ENCODE measurements at places on chromosomes 16 and 17.

DNA sequence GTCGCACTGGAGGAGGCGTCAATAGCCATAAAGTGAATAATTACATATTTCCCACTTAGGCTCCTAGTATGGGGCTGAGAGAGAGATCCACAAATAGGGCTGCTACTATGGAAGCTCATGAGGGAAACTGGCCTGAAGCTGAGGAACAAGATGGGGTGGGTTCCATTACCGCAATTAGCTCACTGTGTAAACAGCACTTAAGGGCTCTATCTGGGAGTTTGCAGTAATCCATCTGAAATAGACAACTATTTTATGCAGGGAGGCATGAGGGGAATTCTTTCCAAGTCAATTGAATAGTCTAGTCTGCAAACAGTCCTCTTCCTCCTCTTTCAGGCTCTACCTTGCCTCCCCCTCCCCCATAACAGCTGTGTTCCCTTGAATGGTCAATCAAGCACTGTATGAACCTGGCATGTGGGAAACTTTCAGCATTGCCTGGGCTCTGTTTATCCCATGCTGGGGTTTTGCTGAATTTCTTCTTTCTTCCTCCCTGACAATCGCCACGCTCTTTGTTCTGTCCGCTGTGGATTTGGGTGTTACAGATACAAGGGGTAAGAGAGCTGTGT, 56.1 kb upstream of the MAF start:
- no peak for DNase-seq

DNA sequence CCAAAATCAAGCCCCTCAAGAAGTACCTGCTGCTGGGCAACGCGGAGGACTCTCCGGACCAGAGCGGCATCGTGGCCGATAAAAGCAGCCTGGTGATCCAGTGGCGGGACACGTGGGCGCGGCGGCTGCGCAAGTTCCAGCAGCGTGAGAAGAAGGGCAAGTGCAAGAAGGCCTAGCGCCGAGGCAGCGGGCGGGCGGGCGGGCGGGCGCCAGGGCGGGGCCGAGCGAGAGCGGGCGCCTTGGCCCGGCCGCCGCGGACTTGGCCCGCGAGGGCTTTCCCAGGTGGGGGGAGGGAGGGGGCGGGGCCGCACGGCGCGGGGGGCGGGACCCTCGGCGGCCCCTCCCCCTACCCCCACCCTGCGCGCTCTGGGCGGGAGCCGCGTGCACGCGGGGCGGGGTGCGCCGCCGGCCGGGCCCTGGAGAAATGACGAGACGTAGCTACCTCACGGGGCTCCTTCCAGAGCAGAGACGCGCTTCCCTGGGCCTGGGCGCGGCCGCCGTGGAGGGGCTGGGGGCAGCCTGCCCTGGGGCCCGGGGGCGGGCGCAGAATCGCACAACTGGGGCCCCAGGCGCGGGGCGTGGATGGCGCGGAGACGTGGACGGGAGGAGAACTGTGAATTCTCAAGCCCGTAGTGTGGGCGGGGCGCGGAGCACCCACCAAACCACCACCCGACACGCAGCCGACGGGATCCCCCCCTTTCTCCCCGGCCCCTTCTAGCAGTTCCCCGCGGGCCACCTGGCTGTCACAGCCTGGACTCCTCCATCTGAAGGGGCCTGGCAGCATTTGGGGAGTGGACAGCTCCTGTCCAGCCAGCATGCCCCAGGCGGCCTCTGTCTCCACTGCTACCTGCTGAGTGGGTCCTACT, 218.7 kb downstream of the NTN1 start:
- peak; percentile 59 for DNase-seq

GRCh38 chr16:29821643-29822115, 1.4 kb downstream of the MVP start:
- DNase-seq = peak; percentile 80

GRCh38 chr17:41404024-41404671, 6.7 kb upstream of the KRT31 start:
- DNase-seq = peak; percentile 96

- peak; percentile 17 for DNase-seq
Measured at GRCh38 chr16:84044118-84044488, 1.5 kb upstream of the SLC38A8 start.

DNA sequence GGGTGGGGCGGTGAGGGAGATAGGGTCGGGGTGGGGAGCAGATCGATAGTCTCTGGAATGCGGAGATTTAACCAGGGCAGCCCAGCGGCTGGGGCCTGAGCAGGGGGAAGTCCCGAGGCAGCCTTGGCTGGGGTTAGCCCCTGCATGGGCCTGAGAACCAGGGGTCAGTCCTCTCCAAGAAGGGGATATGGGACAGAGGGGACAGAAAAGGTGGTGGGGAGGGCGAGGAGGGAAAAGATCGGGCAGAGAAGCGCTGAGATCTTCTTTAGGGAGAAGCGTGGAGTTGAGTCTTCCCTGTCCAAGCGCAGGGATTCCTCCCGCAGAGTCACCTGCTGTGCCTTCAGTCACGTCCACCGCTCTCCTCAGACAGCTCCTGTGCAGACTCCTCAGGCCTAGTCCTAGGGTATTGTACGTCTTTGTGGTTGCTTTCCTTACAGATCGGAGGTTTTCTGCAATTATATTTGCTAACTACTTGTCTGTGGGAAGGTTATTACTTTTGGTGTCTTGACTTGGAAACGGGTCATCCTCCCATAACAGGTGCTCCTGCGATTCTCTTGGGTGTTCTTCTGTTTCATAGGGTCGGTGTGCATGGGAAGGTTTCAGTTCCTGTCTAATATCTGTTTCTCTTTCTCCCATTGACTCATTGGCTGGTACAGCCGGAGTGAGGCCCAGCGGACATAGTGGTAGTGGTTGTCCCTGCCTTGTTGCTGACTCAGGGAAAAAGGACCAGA, 952 bp downstream of the CD300A start:
- DNase-seq = no peak

DNA sequence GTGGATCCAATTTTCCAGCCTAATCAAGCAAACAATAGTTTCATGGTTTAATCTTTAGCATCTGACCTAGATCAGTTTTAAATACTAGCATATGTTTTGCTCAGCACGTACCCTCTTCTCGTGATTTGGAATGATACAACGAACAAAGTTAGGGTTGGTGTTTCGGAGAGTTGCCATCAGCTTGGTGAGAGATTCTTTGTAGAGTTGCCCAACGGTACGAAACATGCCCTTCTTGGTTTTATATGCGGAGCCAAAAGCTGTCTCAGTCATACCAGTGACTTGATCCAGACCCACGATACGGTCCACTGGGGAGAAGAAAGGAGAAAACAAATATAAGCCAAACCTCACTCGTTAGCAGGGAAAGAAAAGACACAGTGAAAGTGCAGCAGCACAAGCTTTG, 85.3 kb downstream of the NDEL1 start:
- DNase-seq = no peak

GRCh38 chr17:76584427-76585032, 1.1 kb downstream of the ST6GALNAC2 start:
- DNase-seq = no peak

DNA sequence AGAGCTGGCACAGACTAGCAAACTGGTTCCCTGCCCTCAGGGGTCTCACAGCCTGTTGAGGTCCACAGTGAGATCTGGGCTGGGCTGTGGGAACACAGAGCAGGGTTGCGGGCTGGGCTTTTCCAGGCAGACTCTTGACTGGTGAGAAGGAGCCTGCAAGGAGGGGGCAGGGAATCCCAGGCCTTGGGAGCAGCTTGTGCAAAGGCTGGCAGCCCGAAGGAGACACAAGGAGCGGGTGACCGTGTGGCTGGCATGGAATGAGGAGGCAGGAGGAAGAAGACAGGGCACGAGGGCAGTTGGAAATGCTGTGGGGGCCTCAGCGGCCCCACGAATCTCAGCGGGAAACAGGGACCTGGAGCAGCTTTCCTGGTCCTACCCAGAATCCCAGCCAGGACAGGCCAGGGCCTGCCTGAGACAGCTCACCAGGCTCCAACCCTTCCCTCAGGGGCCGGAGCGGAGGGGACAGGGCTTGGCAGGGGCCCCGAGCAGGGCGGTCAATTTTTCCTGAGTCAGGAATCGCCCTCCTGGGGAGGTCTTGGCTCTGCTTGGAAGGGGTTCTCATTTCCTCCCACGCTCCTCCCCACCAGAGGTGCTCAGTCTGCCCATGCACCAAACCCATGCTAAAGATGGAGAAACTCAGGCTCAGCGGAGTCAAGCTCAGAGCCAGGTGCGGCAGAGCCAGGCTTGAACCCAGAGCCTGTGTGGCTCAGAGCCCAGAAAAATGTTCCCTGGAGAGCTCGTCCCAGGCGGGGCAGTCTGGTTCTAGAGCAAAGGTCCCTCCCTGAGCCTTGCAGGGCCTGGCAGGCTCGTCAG, 9.2 kb upstream of the SNN start:
- no peak for DNase-seq

- peak; percentile 91 for DNase-seq
Measured at GRCh38 chr16:57535680-57536305, 578 bp downstream of the CCDC102A start.

DNA sequence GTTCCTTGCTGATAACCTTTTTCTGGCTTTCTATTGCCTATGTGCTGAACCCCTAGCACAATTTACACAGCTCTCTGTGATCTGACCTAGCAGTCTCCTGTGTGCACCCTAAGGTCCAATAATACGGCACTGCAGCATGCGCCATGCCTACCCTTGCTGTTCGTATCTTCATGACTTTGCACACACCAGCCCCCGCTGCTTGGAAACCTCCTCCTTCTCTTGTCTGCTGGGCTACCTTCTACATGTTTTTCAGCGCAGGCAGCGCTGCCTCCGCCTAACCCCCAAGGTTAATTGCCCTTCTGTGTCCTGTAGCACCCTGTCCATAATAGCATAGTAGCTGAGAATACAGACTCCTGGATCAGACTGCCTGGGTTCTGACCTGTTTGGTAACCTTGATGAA, 1.4 kb downstream of the STARD3 start:
- DNase-seq = no peak

DNA sequence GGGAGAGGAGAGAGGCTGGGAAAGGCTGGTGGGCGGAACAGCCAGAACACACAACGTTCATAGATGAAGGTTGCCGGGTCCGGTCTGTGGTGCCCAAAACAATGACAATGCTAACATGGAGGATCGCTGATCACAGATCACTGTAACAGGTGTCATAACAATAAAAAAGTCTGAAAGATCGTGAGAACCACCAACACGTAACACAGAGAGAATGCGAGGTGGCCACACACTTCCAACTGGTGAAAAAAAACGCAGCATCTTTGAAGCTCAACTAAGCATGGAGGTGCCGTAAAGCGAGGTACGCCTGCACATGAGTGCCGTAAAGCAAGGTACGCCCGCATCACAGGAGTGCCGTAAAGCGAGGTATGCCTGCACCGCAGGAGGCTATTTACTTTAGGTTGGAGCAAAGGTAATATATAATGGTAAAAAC, 42.3 kb downstream of the ABR start:
- DNase-seq = no peak

DNA sequence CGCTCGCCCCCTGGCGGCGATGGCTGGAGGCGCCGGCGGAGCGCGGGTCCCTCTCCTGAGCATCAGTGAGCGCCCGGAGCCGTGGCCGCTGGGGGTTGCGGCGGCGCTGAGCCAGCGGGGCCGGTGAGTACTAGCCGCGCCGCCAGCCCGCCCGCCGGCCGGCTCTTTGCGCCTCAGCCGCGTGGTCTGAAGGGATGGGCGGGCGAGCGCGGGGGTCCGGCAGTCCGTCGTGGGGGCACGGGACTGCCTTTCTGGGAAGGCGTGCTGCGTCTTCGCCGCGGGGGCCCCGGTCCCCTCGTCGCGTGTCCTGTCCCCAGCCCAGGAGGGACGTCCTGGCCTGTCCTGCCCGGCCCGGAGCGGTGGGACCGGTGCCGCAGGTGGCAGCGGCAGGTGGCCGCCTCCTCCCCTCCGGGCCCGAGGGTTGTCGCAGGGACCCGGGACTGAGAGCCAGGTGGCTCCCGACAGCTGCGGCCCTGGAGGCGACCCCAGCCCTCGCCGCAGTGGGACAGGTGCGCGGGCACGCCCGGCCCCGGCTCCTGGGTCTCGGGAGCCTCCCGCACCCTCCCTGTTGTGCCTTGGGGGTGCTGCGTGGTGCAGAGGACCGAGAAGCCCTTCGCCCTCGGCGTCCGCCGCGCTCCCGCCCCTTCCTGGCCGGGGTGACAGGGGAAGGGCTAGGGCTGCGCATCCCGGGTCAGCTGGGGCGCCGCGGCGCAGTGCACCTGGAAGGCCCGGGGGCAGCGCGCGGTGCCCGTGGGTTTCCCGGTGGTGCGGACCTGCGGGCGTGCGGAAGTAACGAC, at the start of gene SPECC1:
Gene SPECC1, plus strand, starts transcription at position 58 of the 797 bp plus-strand sequence. CDS start 87,293 bp downstream, outside the sequence.
- peak; percentile 47 for DNase-seq

GRCh38 chr16:55284718-55285099, 39.3 kb upstream of the IRX6 start:
- no peak for DNase-seq

DNA sequence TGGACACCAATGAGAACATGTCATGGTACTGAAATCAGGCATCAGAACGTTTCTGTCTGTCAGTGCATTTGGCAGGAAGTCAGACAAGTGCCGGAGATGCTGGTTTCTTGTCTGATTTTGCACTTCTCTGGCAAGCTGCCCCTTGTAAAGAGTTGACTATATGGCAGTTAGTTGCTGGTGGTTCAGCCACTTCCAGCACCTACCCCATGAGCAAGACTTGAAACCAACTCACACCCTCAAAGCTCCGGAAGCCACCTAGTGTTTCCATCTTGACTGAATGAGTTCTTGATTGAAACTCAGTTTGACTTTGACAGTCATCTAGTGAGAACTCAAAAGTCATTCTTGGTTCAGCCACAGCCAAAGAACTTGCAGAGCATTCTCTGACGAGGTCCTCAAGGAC, 225.1 kb downstream of the SPECC1 start:
- DNase-seq = no peak

- no peak for DNase-seq
Measured at GRCh38 chr16:89949121-89949742, 677 bp downstream of the DEF8 start.

GRCh38 chr16:67773099-67773498, 33.3 kb downstream of the RANBP10 start:
- no peak for DNase-seq

GRCh38 chr16:13997933-13998332, 73.2 kb upstream of the MRTFB start:
- DNase-seq = no peak

DNA sequence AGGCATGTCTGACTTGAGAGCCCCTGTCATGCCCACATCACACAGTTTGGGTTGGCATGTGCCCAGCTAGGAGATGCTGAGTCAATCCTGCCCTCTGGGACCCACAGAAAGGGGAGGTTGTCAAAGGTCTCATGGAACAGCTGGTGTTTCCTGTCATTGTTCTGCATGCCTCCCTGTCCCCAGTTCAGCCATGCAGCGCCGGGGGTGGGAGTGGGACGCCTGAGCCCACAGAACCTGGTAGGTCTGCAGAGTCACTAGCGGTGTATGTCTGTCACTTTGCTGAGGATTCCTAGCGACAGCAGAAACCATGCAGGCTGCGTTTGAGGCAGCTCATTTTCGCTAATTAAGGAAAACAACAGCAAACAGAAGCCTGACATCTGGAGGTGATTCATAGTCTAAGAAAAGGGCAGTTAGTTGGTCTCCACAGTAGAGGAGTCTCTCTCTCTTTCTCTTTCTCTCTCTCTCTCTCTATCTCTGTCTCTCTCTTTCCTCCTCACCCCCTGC, 19.6 kb upstream of the CCL1 start:
- DNase-seq = no peak

Measured in fibroblast of skin of abdomen (primary cell).